ENCODE measurements at places on chromosomes 4 and X.

DNA sequence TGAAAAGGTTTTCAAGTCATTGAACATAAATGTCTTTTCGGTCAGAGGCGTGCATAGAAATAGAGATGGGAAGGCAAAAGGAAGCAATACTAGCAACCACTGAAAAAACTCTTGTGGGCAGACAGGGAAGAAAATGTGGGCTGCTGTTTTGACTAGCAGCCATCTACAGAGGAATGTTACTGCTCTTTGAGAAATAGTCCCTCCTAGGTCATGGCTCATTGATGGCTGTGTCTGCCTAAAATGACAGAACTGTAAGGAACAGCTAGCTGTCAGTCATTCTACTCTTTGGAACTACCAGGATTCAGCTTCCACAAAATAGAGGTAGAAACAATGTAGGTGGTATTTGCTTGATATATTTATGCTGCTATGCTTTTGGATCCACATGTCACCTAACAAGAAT lies 26.9 kb upstream of the TMPRSS11B start:
- no peak for DNase-seq

- DNase-seq = no peak
These were observed 171.8 kb upstream of the CLNK start for GRCh38 chr4:10856271-10856782.

DNA sequence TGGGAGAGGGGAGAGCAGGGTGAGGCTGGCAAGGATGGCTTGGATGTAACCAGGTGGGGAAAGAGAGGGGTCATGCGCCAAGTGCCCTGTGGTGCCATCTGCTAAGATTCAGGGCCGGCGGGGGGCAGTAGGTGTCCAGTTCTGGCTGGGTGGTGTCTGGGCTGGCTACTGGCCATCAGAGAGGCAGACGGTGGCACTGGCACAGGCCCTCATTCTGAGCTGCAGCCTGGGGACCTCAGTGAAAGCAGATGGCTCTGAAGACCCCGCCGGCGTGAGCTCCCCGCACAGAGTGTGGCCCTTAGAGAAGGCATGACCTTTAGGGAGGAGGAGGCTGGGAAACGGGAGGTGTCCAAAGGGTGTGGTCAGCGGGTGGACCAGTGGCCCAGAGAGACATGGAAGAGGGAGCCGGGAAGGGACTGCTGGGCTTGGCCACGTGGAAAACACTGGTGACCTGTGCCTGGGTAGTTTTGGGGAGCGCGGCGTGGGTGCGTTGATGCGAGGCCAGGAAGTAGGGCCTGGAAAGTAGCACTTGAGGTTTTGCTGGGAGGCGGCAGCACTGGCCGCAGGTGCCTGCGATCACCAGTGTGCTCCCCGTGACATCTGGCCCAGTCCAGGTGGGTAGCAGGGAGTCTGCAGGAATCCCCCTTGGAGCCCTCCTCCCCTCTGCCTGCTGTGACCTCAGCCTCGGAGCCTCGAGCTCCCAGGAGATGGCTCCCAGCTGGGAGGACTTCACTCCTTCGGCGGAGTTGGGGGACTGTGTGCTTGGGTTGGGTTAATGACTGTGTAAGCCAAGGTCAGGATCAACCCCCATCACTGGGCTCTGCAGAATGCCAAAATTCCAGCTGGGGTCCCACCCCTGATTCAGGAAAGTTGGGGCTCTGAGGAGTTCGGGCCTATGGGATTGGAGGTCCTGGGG lies 9.3 kb upstream of the SH3TC1 start:
- no peak for DNase-seq

- no peak for DNase-seq
These were observed 101.6 kb upstream of the PPARGC1A start for GRCh38 chr4:23991444-23991843.

DNA sequence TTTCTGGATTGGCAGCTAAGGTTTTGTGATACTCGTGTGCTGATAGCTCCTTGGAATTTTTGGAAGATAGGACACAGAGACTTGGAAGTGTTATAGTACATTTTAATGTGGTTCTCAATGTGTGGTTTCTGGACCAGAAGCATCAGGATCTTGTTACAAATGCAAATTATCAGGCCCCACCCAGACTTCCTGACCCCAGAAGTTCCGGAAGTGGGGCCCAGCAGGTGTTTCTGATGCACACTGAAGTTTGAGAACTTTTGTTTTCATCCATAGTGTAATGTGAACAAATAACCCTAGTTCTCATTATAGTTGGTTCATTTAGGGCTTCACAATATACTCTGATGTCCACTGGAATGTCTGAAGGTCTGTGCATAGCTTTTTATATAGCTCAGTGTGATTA lies 49.6 kb downstream of the LAMP2 start:
- DNase-seq = no peak

DNA sequence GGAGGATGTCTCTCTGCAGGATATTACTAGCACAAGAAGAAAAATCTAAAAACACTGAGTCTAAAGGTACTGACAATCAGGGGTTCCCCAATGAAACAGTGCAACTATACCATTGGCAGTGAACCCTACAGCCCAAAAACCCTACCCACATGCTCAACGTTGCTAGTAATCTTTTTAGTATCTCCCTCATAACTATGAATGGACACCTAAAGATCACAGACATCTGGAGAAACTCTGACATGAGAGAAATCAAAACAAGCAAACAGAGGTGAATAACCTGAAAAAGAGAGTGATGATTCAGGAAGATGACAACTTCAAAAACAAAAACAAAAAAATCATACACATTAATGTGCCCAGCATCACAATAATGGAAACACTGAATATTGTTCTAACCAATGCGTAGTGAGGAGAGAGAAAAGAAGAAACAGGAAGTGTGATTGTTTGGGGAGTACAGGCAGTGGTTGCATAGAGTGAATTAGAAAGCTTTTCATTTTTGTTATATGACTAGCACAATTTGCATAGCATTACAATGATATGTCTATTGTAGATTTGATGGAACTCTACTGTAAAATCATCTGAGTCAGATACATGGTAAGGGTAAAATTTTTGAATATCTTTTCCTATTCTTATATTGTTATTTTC lies 78.9 kb upstream of the FMR1 start:
- no peak for DNase-seq

DNA sequence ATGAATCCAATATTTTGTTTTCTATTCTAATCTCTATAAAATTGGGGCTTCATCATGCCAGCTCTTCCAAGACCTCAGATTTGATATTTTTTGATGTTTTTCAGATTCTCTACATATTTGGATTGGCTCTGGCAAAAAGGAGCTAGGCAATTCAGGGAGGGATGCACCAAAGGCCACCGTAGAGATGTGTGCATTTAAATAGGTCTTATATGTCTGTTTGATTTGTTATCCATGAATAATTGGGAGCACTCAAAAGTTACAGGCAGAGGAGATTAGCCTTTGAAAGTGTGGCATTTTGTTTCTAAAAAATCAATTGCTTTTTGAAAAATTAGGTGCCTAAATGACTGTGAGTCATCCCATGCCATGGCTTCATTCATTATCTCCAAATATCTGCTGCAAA lies 147.1 kb upstream of the RPS6KA6 start:
- DNase-seq = no peak
